ENCODE measurements at places on chromosomes 5 and 9. TPM values are rescaled to one million over a fixed set of nuclear protein-coding genes. Genes with fewer than 3 reads are reported as not detected.

GRCh38 chr9:33180526-33181184 lies 13.5 kb upstream of the B4GALT1 start:
- no peak for DNase-seq

DNA sequence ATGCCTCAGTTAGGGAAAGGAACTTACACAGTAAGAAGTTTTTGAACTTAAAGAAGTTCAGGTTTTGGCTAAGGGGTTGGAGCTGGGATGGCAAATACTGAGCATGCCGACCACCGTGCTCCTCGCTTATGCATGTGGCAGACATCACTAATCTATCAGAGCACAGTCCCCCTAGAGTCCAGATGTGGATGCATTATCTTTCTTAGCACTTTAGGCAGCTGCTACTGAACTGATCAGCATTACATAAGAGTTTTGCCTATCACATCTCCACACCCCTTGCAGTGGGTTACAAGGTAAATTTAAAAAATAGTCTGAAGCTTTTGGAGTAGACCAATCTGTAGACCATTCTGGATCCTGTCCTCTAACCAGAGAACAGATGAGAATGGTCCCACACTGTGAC lies 22.4 kb downstream of the MACIR start:
- no peak for DNase-seq

Gene TAF11L7
- not detected for total RNA-seq

DNA sequence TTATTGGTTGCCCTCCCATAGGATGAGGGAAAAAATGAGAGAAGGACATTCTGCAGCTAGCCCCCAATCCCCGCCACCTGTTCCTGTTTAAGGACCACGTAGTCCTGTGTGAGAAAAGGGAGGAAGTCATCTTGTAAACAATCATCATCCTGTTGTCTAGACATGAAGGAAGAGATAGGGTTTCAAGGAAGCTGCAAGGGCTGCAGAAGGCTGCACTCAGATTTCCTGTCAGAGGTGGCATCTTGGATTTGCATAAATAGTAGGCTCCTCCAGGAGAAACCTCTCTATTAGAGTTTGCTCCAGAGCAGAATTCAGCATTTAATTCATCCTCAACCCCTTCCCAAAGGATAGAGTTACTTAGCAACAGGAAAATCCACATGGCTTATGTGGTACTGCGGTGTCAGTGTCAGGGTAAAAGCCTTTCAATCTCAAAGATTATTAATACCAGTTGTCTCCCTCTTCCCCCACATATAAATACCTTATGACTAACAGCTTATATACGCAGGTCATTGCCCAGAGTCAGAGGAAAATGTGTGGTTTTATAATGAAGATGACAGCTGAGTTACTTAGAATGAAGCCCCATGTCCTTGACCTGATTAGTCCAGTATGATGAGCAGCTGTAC lies 4.6 kb upstream of the DNAJC18 start:
- DNase-seq: no peak

Gene C5orf63
- total RNA-seq: 6.2 TPM

Gene JAK2
- total RNA-seq: 144 TPM

- no peak for DNase-seq
Observed at GRCh38 chr9:123550012-123550411, 194.0 kb downstream of the CRB2 start.

Gene PCDHGA12
- 7.9 TPM for total RNA-seq

Gene C6
- 3.0 TPM for total RNA-seq

Gene ECM2
- 65.6 TPM for total RNA-seq

Gene OLFM1
- total RNA-seq: 63.0 TPM

GRCh38 chr9:93098236-93098946 lies 2.4 kb downstream of the CARD19 start:
- DNase-seq: peak; percentile 98

GRCh38 chr9:129838707-129839259 lies 3.5 kb downstream of the USP20 start:
- no peak for DNase-seq

Gene ITK
- total RNA-seq: 4.8 TPM

Gene LMAN2
- 86.2 TPM for total RNA-seq

Gene PAPPA
- 16.6 TPM for total RNA-seq

- no peak for DNase-seq
Observed at GRCh38 chr5:172548311-172548731, 92.7 kb upstream of the NEURL1B start.

DNA sequence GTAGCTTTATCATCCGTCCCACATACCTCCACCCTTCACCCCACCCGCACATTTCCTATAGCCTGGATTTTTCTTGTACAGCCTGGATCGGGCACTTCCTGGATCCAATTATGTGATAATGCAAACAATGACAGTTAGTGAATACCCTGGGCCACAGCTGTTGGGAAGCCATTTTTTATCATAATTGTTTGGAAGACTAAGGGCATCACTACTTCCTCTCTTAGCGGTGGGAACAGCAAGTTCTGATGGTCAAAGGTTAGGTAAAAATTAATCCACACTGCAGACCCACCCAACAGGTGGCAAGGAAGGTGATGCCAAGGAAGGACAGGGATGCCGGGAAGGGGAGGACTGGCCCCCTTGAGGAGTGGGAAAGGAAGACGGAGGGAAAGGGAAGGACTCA lies 183.7 kb downstream of the SAXO1 start:
- no peak for DNase-seq

DNA sequence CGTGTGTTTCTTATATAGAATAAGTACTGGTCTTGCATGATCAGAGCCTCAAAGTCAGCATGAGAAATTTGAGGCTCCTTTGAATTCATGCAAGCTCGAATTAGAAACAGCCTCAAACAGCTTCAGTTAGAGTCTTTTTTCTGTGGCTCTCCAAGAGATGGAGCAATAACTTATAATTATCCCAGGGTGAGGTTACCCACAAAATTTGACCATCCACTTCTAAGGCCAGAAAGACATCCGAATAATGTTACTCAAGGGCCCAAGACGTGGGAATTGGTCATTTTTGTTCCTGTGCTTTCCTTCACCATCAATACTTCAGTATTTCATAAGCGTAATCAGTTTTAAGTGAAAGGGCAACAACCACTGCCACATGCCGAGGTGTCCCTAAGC lies 89.7 kb downstream of the DAPK1 start:
- no peak for DNase-seq

DNA sequence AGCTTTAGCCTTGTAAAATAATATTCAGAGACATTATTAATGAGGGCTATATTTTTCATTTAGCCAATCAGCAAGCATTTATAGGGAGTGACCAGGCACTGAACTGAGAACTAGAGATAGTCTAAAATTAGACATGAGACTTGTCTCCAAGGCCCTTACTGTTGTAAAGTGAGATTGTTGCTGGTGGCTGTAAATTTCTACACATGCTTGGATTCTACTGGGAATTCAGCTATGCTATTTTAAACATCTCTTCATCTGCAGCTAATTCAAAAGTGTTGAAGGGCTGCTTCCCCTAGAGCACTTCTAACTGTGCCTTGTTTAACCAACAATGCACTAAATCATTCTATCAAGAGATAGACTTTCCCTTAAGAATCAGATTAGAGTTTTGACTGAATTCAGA lies 67.4 kb downstream of the CHSY3 start:
- DNase-seq: no peak

Gene FBXW2
- total RNA-seq: 74.0 TPM

- DNase-seq: no peak
Observed at GRCh38 chr5:97074859-97075489, 67.4 kb downstream of the LIX1 start.

Gene PCDHGB6
- 9.5 TPM for total RNA-seq

Gene ADAMTSL2
- 1.9 TPM for total RNA-seq

- DNase-seq: no peak
Observed at GRCh38 chr9:84991514-84991870, 322.0 kb downstream of the NTRK2 start.

Gene RNF180
- total RNA-seq: 29.2 TPM

Gene TRIM14
- 8.5 TPM for total RNA-seq

Gene TRIO
- total RNA-seq: 374 TPM

- no peak for DNase-seq
Observed at GRCh38 chr5:161431963-161432362, 114.6 kb downstream of the GABRB2 start.

- no peak for DNase-seq
Observed at GRCh38 chr9:4375424-4376200, 75.7 kb upstream of the GLIS3 start.

DNA sequence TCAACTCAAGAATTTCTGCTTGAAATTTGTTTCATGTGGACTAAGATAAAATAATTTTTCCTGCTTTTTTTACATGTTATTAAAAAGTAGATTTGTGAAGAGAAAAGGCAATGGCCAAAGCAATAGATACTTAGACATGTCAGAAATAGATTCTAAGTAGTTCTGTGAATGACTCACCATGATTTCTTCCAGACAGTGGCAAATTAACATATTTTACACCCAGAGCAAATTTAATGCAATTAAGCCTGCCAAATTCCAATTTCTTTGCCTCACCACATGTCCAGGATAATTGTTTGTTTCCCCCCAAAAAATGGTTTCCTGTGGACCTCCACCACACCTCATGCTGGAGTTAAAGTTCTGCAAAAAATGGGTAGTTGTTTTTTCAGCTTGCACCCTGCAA lies 651.4 kb downstream of the CETN3 start:
- DNase-seq: no peak

DNA sequence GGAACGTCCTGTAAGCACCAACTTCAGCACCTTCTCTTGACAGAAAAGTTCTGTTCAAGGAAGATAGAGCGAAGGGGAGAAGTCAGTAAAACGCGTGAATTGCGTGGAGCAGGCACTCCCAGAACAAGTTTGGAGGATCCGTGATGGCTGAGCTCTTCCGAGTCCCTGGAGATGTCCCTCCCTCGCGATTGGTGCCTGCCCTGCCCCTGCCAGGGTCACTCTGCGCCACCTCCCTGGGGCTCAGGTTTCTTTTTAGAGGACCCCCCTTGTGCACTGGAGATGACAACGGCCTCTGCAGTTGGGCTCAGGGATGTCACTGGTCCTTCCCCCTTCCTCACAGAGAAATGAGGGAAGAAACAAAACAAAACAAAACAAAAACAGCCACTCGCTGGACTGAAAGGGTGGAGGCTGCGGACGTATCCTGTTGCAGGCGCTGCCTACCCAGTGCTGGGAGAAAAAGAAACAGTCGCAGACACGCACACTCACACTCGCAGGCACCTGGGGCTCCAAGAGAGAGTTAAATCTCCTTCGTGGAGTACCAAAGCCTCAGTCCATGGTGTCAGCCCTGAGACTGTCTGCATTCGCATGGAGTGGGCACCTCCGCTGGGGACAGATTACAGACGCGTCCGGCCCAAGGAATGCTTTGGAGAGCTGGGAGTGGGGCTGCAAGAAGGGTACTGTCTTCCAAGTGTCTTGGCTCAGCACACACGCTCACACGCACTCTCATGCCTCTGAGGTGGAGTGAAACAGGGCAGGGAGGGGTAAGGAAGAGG lies 512.7 kb downstream of the SLCO4C1 start:
- no peak for DNase-seq

DNA sequence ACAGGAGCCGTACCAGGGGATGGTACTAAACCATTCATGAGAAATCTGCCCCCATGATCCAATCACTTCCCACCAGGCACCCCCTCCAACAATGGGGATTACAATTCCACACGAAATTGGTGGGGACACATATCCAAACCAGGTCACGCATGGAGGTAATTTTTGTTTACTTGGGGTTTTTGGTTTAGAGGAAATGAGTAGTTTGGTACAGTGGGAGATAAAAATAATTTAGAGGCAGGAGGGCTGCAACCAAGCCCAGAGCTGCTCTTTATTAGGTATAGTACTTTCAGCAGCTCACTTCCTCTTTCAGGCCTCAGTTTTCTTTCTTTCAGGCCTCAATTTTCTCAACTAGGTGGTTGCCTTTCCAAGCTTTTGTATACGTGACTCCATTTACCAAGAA lies 23.2 kb downstream of the PRUNE2 start:
- DNase-seq: no peak

Gene GGTA1
- 17.6 TPM for total RNA-seq

DNA sequence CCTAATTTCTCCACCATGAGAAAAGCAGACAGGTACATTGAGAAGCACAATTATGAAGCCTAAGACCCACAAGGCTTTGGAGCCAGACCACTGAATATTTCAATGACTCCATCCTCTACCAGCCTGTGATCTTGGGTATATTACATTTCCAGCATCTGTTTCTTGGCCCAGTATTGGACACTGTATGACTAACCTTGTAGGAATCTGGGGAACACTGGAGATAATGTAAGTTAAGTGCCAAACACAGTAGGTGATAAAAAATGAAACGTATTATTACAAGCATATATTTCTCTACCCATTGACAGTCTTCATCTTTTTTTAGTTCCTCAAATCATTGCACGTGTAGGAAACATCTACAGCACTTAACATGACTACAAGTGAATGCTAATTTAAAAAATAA lies 28.6 kb upstream of the FEM1C start:
- no peak for DNase-seq

DNA sequence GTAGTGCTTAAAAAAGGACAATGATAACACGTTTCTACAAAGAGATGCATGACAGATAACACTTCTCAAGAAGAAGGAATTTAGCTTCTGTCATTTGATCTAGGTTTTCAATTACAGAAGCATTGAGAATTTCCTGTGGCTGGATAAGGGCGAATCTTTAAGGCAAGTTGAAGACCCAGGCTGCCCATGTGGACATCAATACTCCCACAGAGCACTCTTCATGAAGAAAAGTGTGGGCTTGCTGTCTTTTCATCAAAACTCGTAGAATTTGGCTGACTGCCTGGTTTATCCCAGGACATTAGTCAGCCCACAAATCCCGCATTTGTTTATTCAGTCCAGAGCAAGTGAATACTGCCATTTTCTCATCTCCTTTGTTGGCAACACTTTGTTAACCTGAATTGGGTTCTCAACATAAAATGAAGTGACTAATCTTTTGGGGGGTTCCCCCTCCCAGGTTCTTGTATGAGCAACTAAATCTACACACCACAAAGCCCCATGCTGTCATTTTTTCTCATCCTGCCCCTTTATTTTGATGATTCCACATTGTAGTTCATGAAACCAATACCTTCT lies 43.4 kb upstream of the CDKN2B start:
- no peak for DNase-seq

- DNase-seq: no peak
Observed at GRCh38 chr5:127298656-127299055, 8.1 kb downstream of the MEGF10 start.

DNA sequence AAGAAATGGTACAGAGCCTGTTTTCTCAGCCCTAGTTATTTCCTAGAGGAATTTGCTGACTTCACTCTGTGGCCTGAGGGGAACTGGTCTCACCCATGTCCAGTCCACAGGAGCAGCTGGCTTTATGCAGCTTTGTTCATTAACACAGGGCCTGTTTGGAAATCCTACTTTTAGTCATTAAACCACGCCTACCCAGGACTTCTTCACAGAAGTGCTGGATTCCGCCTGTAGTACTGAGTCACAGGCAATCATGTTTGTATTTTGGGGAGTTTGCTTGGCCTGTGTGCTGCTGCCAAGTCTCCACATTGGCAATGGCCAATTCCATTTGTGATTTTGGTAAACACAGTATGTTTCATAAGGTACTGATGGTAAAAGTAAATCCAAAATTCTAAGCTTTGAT lies 52.8 kb downstream of the CTNND2 start:
- DNase-seq: no peak

DNA sequence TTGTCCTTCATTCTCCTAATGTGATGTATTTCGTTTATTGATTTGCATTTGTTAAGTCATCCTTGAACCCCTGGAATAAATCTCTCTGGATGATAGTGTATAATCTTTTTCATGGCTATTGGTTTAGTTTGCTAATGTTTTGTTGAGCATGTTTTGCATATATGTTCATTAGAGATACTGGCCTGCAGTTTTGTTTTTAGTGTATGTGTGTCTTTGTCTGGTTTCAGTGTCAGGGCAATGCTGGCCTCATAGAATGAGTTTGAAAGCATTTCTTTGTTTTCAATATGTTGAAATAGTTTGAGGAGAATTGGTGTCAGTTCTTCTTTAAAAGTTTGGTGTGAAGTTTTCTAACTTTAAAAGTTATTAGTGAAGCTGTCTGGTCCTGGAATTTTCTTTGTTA lies 149.6 kb upstream of the ATP10B start:
- DNase-seq: no peak

GRCh38 chr9:87862536-87863268 lies 20.0 kb upstream of the SPATA31E1 start:
- no peak for DNase-seq

All from aorta (tissue), 5 donors.